Activated CD4-positive, alpha-beta T cell treated with anti-CD3 and anti-CD28 coated beads for 36 hours (primary cell): ENCODE measurements at places on chromosomes 7 and 10. TPM values are rescaled to one million over a fixed set of nuclear protein-coding genes. Genes with fewer than 3 reads are reported as not detected.
A peak's percentile ranks its signal among the peaks of the same experiment; 100 is the strongest.

GRCh38 chr7:112540839-112541577 lies 60.2 kb downstream of the LSMEM1 start:
- no peak for DNase-seq

- DNase-seq: no peak
These were observed 92.3 kb upstream of the BAIAP2L1 start for GRCh38 chr7:98493030-98493778.

The EPO gene
- not detected for total RNA-seq

DNA sequence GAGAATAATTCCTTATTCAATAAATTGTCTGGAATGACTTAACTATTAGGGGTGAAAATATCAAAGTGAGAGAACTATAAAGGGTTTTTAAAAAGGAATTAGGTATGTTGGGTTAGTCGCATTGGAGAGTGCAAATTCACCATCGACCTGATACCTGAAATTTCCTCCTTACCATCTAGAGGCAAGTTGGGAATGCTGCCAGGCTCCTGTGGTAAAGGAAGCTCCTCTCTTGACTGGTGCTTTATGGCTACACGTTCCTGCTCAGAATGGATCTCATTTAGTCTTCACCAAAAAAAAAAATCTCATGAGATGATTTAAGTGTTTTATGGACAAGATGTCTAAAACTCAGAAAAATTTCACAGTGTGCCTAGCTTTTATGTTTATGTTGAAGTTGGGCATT lies 129.8 kb downstream of the EGFR start:
- DNase-seq: no peak

The MMD2 gene
- total RNA-seq: not detected

DNA sequence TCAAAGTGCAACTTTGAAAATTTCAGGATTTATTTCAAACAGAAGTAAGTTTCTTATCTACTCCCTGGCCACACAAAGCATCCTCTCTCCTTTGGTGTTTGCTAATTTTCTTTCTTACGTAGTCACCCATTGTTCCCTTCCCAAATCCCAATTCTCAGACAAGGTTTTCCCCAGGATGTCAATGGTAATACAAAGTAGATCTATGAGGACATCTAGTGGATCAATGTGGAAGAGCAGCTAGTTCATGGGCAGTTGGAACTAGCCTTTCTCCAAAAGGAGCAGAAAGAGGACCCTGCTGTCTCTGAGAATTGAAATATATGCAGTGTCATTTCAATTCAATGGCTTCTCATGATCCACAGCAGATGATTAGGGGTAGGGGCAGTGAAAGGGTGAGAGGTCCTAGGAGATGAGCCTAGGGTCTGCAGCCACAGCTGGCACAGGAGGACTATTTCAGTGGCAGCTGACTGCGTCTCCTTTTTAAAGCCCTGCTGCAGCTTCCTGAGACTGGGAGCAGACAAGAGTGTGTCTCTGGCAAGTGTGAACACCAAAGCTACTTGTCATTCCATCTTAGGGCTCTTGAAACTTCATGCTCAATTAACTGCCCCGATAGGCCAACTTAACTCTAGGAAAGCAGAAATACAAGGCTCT lies 632.6 kb downstream of the KCNMA1 start:
- DNase-seq: no peak

GRCh38 chr7:122068999-122069398 lies 75.0 kb downstream of the AASS start:
- DNase-seq: no peak

DNA sequence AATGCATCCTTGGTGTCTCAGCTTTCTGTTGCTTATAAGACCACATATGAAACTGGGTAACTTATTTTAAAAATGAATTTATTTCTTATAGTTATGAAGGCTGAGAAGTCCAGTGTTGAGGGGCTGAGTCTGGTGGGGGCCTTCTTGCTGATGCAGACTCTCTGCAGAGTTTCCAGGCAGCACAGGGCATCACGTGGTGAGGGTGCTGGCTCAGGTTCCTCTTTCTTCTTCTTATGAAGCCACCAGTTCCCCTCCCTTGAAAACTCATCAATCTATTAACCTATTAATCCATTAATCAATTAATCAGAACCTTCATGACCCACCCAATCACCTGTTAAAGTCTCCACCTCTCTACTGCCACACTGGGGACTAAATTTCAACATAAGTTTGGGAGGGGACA lies 595.6 kb upstream of the NRP1 start:
- no peak for DNase-seq

GRCh38 chr10:3398825-3399646 lies 226.5 kb upstream of the PITRM1 start:
- no peak for DNase-seq

DNA sequence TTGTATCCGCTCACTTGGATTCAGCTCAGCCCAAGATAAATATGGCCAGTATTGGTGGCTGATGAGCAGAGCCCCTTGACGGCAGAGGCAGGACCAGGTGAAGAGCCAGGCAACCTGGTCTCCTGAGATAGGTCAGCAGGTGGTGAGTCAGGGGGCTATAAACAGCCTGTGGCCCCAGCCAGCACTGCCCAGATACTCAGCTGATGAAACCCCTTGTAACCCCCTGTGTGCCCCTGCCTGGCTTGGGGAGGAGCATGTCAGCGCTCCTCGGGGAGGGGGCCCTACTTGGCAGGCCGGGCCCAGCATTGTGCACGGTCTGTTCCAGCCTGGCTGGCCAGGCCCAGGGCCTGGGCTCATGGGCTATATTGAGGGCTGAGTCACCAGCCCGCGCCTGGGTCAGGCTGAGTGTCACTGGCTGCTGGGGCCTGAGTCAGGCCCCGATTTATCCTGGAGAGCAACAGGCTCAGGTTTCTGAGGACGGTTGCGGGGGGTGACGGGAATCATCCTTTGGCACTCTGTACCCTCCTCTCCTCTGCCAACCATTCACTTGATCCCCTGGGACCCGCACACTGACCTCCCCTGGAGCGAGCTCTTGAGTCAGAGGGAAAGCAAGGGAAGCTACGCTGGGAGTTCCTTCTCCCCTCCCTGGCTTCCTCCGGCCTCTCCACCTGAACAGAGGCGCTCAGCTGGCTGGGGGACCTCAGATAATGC lies 2.8 kb upstream of the FLNC start:
- no peak for DNase-seq

- DNase-seq: no peak
These were observed 115.3 kb downstream of the ST7 start for GRCh38 chr7:117068511-117069145.

DNA sequence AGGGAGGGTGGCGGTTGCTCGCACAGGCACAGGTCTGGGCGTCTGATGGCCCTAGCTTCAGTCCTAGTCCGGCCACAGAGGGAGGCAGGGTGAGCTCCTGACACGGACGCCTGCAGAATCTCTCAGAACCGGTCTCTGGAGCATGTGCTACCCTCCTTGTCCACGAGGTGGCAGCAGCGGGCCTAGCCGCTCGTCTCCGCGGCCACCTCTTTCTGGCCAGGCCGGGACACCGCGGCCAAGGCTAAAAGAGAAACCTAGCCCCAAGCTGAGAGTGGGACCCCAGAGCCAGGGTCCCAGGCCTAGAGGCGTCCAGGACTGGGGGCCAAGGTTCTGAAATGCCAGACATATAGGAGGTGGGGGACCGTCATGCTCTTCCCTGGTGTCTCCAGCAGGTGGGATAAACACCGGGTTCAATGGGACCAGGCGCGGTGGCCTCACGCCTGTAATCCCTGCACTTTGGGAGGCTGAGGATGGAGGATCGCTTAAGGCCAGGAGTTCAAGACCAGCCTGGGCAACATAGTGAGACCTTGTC lies 3.2 kb upstream of the LAT2 start:
- peak; percentile 88 for DNase-seq

- no peak for DNase-seq
These were observed 132.2 kb downstream of the USP6NL start for GRCh38 chr10:11479300-11479699.

DNA sequence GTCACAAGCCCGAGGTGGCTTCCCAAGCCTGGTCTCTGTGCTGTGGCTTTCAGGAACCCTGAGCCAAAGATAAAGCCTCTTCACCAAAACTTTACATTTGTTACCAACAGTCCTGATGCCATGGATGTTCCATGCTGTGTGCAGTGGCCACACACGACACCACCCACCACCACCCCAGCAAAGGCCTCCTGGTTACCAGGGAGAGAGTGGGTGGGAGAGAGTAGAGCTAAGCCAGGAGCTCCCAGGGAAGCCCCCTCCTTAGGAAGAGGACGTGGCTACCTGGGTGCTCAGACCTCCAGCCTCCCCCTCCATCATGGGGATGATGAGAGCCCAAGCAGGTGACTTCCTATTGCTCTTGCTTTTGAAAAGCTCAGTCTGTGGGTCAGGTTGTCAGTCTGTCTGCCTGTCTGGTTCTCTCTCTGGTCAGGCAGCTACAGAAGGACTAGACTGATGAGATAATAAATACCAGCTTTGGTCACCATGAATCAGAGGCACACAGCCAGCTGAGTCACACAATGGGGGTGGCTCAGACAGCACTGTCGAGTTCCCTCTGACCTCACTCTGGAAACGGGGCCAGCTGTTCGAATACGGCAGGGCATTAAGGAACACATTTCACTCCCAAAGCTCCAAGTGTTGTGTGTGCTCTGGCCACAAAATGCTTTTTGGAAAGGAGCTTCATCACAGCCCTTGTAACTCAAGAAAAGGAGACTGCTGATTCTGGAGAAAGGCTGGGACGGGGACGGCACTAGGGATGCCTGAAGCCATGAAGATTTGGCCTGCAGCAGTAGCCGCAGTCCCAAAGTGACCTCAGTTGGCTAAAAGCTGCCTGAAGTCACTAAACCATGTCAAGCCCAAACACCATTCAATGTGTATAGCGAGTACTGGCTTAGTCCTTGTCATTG lies 166.0 kb downstream of the FANK1 start:
- DNase-seq: no peak

GRCh38 chr7:103990991-103991390 lies 1.5 kb upstream of the RELN start:
- DNase-seq: no peak

DNA sequence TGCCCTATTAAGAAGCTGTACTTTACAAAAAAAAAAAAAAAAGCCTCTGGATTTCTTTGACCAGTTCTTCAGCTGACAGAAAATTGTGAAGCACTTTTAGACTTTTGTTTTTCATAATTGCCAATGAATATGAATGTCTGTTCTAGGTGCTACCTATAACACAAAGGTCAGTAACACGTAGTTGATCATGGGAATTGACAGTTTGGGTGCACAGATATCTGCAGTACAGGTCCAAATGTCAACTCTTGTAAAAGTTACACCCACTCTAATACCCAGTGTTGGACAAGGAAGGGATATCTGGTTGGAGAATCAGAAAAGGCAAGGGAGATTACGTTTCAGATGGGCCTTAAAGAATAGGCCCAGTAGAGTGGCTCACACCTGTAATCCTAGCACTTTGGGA lies 1.8 kb downstream of the REEP3 start:
- DNase-seq: no peak

The COL28A1 gene
- not detected for total RNA-seq

The UNCX gene
- total RNA-seq: not detected

- DNase-seq: no peak
These were observed 36.7 kb downstream of the GNG11 start for GRCh38 chr7:93958216-93958615.

The CRYGN gene
- total RNA-seq: 0.11 TPM

The ZNF727 gene
- 1.1 TPM for total RNA-seq

DNA sequence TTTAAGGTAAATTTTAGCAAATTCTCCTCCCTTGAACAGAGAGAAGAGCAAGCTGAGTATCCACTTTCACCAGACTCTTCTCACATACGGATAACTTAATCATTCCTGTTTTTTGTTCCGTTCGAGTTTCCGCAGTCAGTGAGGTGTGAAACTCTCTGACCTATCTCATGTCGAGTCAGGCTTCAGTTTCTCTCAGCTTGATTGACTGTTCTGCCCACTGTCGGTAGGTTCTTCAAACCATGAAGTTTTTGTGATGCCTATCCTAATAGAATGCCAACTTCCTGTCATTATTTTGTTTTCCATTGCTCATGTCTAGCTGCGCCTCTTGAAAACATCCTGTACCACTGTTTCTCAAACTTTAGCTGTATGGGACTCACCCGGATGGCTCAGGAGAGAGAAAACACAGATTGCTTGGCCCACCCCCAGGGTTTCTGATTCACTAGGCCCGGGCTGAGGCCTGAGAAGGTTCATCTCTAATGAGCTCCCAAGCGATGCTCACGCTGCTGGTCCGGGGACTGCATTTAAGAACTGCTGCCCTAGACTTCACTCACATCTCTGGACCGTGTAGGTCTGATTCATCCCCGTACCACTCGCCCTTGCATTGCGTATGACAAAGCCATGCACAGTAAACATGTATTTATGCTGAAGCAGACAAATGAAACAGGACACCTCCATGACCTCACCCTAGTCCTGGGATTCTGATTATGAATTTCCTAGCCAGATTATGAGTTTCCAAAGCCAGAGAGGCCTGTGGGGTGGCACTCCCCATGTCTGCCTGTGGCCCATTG lies 208.4 kb upstream of the AGK start:
- DNase-seq: no peak

- no peak for DNase-seq
These were observed 77.6 kb upstream of the ZMIZ1 start for GRCh38 chr10:78991187-78991586.

DNA sequence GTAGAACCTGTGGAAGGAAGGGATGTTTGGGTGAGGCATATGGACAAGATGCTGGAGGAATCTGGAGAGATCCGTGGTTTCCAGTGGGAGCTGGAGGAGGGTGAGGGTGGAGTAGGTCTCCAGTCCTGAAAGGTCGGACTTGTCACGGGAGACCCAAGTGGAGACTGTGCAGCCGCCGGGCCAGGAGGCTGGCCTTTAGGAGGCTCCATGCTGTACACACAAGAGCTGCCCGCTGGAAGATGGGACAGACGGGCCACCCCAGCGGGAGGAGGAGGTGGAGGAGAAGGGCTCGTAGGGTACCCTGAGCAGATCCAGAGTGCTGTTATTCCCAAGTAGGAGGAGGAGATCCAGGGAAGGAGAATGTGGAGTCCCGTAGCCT lies 106.7 kb downstream of the NKX6-2 start:
- DNase-seq: peak; percentile 3

- peak; percentile 16 for DNase-seq
These were observed 12.3 kb downstream of the CAV2 start for GRCh38 chr7:116511552-116512519.

DNA sequence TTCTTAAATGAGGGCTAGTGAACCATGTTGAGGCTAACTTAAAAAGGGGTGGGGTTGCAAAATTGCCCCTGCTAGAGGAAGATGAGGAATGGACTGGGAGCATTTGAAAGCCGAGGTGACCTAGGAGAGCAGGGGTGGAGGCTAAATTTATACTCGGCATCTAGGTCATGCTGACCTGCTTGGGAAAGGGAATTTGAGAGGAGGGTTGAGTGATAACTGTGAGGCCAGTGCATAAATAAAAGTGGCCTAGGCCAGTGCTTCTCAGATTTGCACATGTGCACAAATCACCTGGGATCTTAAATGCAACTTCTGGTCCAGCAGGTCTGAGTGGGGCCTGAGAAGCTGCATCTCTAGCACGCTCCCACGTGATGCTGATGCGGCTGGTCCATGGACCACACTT lies 70.4 kb downstream of the CDK1 start:
- DNase-seq: no peak
